Ascending aorta (tissue), 2 donors: ENCODE measurements at places on chromosomes 7 and 10.
A peak's percentile ranks its signal among the peaks of the same experiment; 100 is the strongest.

DNA sequence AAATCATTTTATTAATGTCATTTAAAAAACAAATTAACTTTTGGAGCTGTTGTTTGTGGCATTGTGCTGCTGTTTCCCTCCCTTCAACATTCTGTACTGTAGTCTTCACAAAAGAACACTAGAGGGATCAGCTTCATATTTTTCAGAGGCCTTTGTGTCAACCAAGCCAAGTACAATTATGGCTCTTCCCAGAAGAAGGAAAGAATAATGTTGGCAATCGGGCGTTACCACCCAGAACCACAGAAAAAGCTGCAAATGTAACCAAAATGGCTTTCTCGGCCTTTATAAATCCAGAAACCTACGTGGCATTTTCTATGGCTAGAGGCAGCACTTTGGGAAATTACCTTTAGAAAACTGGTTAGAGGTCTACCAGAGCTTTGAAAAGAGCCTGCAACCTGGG lies 98.8 kb upstream of the COL1A2 start:
- no peak for DNase-seq

- DNase-seq: no peak
Measured at GRCh38 chr10:124708246-124708779, 35.9 kb downstream of the FAM53B start.

DNA sequence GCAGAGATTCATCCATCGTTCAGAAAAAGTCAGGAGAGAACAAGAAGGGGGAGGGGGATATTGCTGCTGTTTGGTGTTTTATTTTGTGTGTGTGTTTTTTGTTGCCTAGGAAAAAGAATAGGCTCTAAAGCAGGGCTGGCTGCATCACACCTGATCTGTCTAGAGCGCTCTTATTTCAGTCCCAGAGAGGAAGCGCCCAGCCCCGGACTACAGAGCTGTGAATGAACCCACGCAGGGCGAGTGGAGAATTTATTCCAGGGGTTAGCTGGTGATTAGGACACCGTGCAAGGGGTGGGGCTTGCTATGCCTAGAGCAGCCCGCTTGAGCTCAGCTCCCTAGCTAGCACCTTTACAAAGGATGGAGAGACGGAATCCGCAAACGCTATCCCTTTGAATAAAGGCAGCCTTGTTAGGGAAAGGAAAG lies 621 bp upstream of the FAM13C start:
- peak; percentile 84 for DNase-seq

DNA sequence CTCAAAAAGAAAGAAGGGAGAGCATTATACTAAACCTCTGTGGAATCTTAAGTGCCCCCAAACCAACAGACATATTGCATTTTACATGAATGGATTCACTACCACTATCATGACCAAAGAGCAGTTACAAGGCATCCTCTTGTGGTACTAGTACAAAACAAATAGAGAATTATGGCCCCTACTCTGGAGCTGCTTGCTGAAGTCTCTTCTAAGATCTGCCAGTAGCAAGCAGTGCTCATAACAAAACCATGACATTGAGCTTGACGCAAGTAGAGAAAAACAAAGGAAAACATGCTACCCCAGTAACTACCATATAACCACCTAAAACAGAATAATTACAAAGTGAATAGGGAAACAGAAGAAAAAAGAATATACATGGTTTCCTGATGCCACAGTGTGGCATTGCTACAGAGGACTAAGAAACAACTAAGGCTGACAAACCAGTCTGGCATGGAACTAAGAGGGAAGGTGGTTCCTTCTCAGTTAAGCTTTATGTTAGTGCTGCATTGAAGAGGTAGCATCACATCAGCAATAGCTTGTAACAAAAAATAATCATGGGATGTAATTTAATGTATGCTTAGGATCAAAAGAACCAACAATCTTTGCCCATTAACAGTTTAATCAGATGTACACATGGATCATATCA lies 150.2 kb upstream of the AGR3 start:
- no peak for DNase-seq

- DNase-seq: no peak
Measured at GRCh38 chr7:155398944-155399343, 59.0 kb upstream of the EN2 start.

GRCh38 chr10:12418000-12418399 lies 68.7 kb downstream of the CAMK1D start:
- DNase-seq: no peak

DNA sequence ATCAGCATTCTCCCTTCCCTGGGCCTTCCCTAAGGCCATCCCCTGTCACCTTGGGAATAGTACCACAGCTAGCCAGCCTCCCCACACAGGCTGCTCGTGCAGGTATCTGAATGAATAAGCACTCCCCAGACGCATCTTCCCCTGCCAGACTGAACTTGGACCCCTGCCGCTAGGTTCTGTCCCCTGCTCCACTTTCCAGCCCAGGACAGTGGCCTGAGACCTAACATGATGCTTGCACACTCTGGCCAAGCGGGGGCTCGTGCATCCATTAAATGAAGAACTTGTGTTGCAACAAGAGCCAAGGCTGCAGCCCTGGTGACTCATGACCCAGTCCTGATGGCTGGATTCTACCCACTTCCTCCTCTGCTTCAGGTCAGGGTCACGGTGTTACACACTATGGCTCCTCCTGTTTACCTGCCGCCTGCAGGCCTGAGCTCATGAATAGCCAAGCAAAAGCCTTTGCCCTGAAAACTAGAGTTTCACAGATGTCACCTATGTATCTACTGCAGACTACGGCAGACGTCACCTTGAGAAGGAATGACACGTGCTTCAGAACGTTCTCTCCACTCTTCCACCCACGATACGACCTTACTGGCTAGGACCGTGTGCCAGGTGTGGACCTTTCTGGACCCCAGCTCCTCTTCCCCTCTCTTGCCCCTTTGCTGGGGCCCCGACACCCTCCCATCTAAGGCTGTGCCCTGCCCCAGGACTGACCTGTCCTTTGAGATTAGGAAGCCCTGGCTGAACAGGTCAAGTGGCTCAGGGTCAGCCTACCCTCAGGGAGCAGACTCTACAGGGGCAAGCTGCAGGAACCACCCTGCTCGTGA lies 6.5 kb downstream of the ASB13 start:
- no peak for DNase-seq

DNA sequence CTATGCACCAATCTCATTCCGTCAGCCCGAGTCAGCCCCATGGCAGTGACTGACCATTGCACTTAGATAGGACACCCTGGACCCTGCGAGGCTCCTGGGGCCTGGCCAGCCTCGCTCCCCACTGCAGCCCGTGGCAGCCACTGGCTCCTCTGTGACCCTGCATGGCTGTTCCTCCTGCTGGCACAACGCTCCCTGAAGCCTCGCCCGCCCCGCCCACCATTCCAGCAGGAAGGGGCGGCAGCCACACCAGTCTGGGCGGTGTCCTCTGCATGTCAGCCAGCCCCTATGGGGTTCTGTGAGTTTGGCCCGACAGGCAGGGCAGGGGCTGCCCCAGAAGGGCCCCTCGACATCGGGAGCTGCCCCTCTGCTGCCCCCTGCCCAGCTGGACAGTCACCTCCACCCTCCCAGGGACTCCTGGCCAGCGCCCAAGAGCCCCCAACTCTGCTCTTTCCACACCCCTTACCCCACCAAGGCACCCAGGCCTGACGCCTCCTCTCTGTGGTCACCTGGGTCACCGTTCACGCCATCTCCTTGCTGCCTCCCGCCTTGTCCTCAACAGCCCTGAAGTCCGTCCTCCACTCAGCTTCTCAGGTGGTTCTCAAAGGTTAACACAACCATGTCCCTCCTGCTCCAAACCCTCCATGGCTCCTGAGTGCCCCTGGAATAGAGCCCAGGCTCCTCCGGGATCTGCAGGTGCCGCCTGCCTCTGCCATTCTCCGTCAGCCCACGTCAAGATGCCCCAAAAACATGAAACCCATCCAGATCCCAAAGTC lies 103.5 kb downstream of the MICALL2 start:
- DNase-seq: no peak

- DNase-seq: no peak
Measured at GRCh38 chr10:78699971-78700370, 368.8 kb upstream of the ZMIZ1 start.

GRCh38 chr10:47278152-47278473 lies 21.9 kb upstream of the GDF10 start:
- no peak for DNase-seq

DNA sequence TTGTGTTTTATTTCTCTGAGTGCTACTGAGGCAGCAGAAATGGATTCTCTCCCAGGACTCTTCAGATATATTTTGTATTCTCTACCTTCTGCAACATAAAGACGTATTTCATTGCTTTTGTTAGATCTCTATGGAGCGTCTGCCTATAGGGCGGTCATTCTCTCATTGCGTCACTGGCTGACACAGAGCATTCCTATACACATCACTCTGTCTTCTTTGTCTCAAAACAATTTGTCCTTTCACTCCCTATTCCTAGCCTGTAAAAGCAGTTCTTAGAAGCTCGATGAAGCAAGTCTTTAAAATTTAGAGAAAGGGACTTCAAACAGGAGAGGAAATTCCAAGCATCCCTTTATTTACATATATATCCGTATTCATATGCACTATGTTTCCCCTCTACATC lies 120.6 kb downstream of the CPED1 start:
- DNase-seq: no peak

DNA sequence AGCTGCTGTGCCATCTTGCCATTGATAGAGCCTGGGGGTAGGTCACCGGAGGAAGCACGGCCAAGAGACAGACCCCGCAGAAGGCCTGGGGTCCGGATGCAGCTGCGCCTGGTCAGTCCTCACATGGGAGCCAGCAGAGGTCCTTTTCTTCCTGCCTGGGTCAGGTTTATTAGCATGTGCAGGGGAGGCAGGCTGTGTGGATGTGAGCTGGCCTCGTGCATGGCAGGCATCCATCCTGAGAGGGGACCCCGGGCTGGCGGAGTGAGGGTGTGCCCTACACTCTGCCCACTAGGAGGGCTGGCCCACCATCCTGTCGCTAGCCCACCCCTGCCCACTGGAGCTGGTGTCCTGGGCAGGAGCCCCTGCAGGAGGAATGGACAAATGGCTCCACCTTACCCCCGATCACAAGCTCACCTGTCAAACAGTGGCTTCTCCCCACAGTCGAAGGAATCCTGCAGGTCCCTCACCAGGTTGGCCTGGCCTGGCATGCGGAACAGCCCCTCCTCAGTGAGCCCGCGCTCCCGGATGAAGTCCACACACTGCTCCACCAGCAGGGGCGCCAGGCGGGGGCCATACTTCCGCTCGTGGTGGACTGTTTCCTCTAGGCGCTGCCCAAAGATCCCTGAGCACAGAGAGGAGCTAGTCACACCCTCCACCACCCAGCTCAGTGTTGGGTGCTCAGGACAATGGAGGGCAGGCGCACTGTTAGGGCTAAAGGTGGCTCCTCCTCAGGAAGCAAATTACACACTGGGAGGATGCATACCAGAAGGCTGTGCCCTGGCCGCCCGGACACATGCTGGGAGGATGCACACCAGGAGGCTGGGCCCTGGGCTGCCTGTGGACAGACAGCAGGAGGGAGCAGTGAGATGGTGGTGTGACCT lies 145.4 kb downstream of the ARHGAP22 start:
- no peak for DNase-seq

- no peak for DNase-seq
Measured at GRCh38 chr10:78401624-78402367, 368.1 kb downstream of the RPS24 start.

DNA sequence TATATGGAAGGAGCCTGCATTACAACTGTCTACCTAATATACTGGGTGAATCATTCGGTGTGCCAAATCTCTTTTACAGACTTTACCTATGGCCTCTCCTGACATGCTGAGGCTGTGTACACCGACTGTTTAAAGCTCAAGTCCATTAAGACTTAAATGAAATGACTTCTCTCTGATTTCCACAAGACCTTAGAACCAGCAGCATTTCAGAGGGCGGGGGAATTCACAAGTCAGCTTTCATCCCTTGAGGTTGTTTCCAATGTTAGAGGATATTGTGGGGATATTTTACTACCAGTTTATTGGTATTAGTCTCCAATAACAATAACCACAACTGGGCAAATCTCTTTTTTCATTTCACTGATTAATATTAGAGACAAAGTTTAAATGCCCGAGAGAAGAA lies 87.1 kb upstream of the IKZF1 start:
- DNase-seq: no peak

DNA sequence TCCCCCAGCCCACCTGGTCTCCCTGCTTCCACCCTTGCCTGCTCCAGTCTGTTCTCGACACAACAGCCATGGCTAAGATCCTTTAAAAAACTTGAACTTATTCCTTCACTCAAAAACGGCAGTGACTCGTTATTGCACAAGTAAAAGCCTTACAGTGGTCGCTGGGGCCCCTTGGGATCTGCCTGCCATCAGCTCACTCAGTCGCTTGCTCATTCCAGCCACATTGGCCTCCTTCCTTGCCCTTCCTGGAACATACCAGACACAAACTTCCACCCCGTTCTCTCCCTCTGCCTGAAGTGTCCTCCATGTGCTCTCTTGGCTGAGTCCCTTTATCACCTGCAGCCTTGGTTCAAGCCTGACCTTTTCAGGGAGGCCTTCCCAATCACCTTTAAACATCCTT lies 4.7 kb downstream of the CCNY start:
- DNase-seq: no peak

- no peak for DNase-seq
Measured at GRCh38 chr7:20329389-20330238, 1.1 kb upstream of the ITGB8 start.

GRCh38 chr7:21497072-21497471 lies 45.8 kb upstream of the DNAH11 start:
- DNase-seq: no peak

- no peak for DNase-seq
Measured at GRCh38 chr10:26524161-26524896, 86.2 kb downstream of the APBB1IP start.

DNA sequence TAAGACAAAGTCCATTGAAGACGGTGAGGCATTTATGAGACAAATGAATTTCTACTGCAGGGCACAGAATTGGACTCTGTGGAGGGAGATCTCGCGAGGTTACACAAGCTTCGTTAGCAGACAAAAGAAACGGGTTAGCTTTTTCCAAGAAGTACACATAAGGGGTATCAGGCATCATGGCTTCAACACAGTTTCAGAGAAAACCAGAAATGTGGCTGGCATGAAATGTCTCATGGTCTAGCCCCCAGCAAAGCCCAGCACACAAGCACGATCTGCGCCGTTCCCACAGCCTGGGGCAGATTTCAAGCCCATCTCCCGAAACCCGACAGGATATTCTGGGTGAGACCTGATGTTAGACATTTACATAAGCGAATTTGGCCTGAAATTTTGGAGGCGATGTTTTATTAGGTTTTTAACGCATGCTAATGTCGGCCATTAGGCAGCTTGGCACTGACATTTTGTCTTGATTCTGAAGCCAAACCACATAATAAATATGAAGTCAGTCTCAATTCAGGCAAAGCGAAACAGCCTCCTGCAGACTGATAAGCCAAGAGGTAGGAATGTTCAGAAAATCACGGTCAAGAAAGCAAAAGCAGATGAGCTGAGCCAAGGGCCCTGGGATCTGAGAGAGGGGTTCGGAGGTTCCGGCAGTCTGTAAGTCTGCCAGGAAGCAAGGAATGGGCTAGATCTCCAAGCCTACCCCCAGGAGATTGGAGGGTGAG lies 240.5 kb downstream of the PRPF18 start:
- no peak for DNase-seq

DNA sequence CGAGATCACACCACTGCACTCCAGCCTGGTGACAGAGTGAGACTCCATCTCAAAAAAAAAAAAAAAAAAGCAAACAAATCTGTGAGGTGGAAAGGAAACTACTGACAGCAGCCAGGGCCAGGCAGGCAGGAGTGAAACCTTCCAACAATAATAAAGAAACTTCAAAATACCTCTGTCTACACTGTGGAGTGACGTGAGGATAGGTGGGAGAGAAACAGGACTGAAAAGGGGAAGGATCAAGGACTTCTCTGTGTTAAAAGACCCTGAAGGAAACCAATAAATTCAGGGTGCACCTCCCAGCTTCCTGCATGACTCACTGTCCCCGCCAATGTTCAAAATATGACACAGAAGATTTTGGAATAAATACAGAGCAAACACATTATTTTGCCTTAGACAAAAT lies 82.9 kb downstream of the KIAA1549 start:
- no peak for DNase-seq
